Panc1 (cell line): ENCODE measurements at places on chromosomes 16 and 17. TPM values are rescaled to one million over a fixed set of nuclear protein-coding genes. Genes with fewer than 3 reads are reported as not detected.

DNA sequence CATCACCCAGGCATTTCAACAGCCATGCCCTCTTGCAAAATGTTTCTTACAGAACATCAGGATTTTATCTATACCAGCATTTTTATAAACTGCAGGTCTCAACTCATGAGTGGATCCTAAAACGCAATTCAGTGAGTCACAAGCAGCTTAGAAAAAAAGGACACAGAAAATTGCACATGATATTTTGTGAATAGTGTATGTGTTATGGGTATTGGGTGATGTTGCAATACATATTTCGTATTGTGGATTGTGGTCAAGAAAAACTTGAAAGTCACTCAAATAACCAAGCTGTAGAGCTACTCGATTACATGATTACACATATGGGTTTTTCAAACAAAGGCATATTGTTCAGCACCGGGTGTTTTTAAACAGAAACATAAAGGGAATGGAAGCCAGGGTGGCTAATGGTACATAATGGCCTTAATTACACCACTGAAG lies 1.4 kb downstream of the WIPI1 start:
- no peak for DNase-seq

DNA sequence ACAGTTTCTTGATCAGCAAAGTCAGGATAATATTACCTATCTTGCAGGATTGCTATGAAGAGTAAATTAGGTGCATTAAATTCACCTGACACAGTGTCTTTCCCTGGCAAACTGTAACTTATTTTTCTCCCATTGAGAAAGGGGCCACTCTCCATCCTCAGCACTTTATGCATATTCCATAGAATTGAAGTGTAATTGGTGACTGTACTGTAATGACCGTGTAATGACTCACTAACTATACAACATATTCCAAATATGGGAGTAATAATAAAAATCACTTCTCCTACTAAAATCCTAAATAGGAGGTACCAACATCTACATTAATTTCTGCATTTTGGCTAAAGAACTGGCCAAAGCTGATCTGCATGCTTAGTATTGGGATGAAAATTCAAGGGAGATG lies 141.9 kb upstream of the NOG start:
- DNase-seq: no peak

GRCh38 chr16:76389126-76389525 lies 111.9 kb downstream of the CNTNAP4 start:
- no peak for DNase-seq

RHBDL3 gene
- 3.2 TPM for total RNA-seq

- no peak for DNase-seq
Measured at GRCh38 chr16:77195411-77195810, 3.8 kb upstream of the SYCE1L start.

GUCY2D gene
- total RNA-seq: not detected

DNA sequence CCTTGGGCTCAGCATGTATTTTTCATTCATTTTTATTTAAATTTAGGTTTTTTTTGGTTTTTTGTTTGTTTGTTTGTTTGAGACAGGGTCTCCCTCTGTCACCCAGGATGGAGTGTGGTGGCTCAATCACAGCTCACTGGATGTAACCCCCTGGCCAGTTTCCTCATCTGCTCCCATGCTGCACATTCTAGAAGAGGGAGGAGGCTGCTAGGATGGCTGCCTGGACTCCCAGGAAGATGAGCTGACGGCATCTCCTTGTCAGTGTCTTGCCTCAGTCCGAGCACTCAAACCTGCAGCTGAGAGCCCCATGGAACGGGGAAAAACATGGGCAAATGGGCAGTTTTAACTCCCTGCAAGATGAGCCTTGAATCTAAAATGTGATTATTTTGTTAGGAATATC lies 7.5 kb downstream of the MEAK7 start:
- no peak for DNase-seq

- no peak for DNase-seq
Measured at GRCh38 chr16:8961811-8962390, 1.8 kb downstream of the USP7 start.

DNA sequence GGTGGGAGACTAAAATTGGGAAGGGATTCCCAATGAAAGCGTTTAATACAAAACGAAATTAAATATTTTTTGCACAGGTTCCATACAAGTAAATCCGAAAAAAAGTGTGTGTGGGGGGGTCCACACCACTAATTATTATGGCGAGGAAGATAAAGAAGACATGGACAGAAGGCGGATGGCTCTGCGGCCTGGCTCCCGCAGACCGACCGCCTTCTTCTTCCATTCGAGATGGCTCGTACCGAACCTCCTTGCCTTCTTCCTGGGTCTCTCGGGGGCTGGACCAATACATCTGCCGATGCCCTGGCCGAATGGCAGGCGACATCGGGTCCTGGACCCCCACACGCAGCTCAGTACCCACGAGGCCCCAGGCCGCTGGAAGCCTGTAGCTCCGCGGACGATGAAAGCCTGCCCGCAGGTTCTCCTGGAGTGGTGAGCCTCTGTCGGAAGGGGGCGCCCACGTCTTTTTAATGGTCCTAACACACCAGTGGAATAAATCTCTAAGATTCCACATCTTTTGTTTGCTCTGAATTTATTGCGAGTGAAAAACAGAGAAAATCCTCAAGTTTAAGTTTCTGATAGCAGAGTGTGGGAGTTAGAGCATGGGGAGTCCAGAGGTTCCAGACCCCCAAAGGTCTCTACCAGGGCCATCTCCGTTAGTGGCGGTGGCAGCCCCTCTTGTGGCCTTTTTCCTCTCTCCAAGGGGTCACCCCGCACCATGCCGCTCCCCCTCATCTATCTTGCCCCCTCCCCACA lies 1.4 kb downstream of the PRAC2 start:
- peak; percentile 22 for DNase-seq

GRCh38 chr16:23784811-23785447 lies 30.1 kb downstream of the CHP2 start:
- no peak for DNase-seq

GRCh38 chr16:19914877-19915276 lies 30.2 kb upstream of the GPRC5B start:
- DNase-seq: no peak

ADAD2 gene
- not detected for total RNA-seq

GRCh38 chr16:10642964-10643363 lies 51.8 kb downstream of the TEKT5 start:
- no peak for DNase-seq

CRYBA1 gene
- total RNA-seq: not detected

GRCh38 chr17:2215616-2216364 lies 87.8 kb downstream of the SMG6 start:
- DNase-seq: no peak

SENP3 gene
- total RNA-seq: 63.7 TPM

DNA sequence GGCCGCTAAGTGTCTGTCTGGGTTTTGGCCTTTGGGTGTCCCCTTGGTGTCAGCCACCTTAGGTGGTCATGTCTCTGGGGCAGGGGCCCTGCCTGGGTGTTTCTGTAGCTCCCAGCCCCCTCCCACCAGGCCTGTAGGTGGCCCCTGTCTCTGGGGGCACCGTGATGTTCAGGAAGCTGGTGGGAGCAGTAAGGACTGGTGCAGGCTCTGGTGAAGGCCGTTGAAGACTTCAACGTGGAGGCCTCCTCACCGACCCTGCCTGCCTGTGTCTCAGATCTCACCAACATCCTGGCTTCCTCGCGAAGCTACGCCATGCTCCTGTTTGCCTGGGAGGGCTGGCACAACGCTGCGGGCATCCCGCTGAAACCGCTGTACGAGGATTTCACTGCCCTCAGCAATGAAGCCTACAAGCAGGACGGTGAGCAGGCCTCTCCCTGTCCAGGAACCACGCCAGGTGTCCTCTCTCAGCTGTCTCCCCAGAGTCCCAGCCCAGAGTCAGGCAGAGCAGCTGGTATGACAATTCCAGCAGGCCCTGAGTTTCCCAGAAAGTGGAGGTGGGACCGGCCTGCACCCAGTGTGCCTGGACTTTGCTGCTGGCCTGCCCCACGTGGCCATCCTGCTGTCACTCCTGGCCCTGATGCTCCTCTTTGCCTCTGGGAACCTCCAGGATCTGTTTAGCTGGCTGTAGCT lies 2.8 kb downstream of the ACE start:
- DNase-seq: no peak

GRCh38 chr17:71192039-71192555 lies 928.7 kb upstream of the SOX9 start:
- DNase-seq: no peak

- DNase-seq: no peak
Measured at GRCh38 chr16:81483970-81484595, 39.5 kb downstream of the CMIP start.

DNA sequence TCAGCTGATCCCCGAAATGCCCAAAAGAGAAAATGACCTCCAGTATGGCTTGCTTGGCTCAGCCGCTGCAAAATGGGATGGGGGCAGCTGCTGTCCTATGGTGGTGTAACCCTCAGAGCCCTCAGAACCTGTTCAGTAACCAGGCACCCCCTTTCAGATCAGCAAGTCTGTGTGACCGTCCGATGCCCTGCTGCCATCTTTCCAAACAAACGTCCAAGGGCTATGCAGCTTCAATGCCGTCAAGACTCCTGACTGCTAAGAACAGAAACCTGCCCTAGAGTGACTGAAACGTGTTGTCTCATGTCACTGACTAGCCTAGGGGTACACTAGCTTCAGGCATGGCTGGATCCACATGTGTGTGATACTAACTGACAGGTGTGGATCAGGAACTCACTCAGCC lies 70.4 kb downstream of the GNAO1 start:
- DNase-seq: no peak

- DNase-seq: no peak
Measured at GRCh38 chr17:77229786-77230435, 89.1 kb downstream of the SEC14L1 start.

SSTR5 gene
- 2.8 TPM for total RNA-seq

- no peak for DNase-seq
Measured at GRCh38 chr17:57580055-57580739, 164.9 kb downstream of the CCDC182 start.

DNA sequence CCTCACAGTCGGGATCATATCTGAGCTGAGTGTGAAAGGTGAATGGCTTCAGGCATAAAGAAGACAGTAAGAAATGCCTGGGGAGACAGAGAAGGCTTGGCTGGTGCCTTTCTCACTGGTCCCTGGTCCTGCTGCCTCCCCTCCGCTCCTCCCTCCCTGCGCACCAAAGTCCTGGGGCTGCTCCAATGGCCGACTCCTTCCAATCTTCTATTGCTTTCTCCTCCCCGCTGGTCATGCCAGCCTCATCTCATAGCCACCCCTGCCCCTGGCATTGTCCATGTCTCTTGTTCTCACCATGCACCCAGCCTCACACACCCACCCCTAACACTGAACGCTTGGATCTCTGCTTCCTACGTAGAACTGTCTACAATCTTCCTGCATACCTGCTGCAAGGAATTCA lies 18.0 kb downstream of the TLE7 start:
- no peak for DNase-seq

OTOP2 gene
- total RNA-seq: not detected

GRCh38 chr17:82878527-82878926 lies 38.7 kb upstream of the ZNF750 start:
- no peak for DNase-seq

DNA sequence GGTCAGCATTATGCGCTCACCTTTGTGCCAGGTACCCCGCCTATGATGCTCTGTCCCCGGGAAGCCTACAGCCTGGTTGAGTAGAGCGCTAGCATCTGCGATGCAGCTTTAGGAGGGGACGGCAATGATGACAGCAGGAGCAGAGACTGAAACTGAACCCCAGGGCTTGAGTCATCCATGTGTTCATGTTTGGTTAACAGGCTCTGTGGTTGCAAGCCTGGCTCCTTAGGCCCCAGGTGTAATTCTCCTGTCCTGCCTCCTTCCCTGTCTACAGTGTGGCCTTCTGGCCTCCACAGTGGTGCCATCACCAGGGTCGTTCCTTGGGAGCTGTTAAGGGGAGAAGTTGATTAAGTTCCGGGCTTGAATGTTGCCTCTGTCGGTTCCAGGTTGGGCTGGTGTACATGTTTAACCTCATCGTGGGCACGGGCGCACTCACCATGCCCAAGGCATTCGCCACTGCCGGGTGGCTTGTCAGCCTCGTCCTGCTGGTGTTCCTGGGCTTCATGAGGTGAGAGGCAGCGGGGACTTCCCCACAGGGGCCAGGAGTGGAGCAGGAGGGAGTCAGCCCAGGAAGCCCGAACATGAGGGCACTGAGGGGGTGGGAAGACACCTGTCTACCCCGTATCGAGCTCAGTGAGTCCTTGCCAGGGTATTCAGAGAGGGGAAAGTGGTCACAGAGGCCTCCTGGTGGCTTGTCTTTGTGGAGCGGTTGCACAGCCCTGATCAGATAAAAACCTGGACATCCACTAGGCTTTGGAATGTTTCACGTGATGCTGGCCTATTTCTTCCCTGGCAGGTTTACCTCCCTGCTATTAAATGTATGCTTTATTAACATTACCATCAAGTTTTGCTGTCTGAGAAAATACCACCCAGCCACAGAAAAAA lies 9.2 kb upstream of the NAT9 start:
- DNase-seq: no peak

DNA sequence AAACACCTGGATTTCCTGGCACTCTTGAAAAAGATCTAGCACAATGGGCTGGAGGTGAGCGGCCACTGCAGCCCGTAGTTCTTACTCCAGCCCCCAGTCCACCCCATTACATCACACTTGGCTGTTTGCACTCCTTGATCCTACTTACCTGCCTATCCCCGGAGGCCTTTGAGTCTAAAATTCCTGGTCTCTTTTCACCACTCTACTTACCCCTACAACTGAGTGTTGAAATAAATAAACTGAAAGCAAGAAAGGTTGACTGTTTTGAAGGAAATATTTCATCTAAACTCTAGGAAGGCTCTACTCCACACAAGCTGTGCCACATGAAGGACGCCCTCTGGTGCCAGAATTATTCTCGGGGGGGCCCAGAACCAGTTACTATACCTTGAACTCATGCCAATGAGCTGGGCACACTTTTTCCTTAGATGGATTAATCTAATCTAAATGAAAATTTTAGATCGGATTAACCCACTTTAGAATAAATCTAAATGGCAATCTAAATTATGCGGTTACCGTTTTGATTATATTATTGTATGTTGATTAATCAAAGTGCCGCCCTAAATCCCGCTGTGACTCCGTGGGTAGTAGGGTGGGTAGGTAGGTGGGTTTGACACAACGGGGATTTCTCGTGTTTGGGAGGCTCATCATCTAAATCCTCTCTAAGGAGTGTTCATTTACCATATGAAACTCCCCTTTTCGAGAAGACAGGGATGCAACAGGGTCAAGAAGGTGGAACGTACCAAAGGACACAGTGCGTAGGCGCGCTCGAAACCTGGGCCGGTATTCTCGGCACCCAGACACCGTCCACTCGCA lies 651 bp upstream of the EIF1 start:
- DNase-seq: no peak

CA5A gene
- not detected for total RNA-seq
